Hematopoietic multipotent progenitor cell treated with erythropoietin and hydrocortisone succinate and interleukin-3 and kit ligand, for 17 days (in vitro differentiated cells): ENCODE measurements at places on chromosomes 7 and 10.

DNA sequence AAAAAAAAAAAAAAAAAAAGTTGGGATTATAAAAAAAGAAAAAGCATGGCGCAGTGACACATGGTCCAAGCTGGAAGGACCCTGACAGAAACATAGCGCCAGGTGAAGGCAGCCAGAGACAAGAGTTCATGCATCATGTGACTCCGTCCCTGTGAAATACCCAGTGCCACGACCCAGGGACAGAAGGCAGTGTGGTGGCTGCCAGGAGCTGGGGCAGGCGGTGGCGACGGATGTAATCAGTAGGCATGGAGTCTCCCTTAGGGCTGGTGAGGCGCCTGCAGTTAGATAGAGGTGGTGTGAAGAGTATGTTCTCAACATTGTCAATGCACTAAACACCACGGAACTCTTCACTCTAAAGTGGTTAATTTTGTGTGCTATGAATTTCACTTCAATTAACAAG, 43.9 kb downstream of the STK32C start:
- no peak for DNase-seq

- no peak for DNase-seq
Measured at GRCh38 chr7:112252691-112253090, 46.2 kb downstream of the ZNF277 start.

DNA sequence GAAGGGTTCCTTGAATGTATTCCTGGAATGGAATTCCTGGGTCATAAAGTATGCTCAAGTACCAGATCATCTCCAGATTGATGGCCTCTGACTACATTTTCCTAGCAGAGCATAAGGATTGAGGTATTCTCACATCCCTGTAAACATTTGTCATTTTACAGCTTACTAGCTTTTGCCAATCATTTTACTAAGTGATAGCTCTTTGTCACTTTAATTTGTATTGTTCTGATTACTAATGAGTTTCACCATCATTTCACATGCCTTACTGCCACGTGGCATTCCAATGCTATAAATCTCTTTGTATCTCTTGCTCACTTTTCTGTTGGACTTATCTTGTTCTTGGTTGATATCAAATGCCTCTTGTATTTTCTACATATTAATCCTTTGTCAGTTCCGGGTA, 68.6 kb upstream of the CACNB2 start:
- DNase-seq = no peak

DNA sequence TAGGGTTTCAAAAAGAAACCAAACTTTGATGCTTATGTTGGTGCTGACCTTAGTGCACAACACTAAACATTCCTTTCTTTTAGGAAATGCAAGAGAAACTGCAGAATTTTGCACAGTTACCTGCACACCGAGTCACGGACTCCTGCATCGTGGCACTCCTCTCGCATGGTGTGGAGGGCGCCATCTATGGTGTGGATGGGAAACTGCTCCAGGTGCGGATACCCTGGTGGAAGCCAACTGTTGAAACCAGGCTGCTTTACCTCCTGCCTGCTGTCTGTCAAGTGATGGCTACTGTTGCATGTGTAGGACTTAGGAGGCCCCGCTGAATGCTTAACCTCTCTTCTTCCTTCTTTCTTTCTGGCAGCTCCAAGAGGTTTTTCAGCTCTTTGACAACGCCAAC, 11.7 kb downstream of the CASP2 start:
- DNase-seq = peak; percentile 29

- DNase-seq = no peak
Measured at GRCh38 chr7:1193593-1194424, 33.8 kb upstream of the ZFAND2A start.

GRCh38 chr7:214410-215212, 22.2 kb downstream of the FAM20C start:
- no peak for DNase-seq

- DNase-seq = no peak
Measured at GRCh38 chr7:1121886-1122831, 34.2 kb downstream of the GPER1 start.

GRCh38 chr10:94023906-94024305, 30.2 kb downstream of the PLCE1 start:
- DNase-seq = no peak

GRCh38 chr10:86603256-86603655, 51.1 kb upstream of the OPN4 start:
- no peak for DNase-seq

DNA sequence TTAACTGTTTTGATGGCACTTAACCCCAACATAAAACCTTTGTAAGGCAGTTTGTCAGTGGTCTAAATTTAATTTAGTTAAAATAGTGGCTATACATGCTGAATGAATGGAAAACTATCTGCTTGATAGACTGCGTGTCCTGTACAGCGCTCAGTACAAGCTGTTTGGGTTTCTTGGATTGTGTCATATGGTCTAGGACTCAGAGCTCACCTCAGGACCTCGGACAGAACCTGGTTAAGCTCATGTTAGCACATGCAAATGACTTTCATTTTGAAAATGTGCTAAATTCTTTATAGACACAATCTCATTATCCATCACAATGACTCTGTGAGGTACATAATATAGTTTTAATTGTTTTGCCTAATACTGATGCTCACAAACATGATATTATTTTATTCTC, 55.7 kb upstream of the RELN start:
- no peak for DNase-seq

DNA sequence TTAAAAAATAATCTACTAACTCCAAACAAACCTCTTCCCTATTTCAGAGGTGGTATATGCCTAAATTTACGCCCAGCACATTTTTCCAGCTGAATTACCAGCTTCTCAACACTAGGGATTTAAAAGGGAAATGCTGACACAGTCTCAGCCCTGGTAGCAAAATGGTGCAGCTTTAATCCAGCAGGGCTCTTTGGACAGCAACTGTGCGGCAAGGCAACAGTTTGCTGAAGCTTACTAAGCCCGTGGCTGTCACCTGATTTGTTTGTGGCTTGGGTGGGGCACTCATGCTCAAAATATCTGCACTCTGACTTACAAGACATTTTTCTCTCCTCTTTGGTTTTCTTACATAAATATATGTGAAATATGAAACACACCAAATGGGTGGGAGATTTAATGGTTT, 206.7 kb downstream of the POU6F2 start:
- no peak for DNase-seq

GRCh38 chr7:84161398-84161797, 33.2 kb downstream of the SEMA3A start:
- DNase-seq = no peak

DNA sequence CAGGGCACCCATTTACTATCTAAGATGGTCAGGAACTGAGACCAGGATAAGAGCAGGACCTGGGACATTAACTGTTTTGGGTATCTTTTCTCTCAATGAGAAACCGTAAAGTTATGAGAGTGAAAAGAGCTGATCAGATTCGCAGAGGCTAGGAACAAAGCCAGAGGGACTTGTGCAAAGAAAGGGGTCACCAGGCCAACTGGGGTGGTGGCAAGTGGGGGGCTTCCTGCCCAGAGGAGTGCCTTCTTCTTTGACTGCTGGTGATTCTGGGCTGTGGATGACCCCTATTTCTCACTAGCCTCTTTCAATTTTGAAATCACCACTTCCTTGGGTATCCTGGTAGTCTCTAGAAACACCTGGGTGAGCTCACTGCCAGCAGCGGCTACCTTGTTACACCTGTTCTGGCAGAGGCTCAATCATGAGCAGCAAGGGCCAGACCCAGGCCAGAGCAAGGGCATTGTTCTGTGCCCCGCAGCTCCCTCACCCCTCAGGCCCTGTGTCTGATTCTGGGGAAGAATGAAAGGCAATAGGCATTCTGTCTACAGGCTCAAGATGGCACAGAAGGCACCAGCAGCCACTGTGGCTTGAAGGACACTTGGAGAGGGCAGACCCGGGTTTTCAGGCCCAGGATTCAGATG, 999 bp downstream of the SFTPD start:
- DNase-seq = no peak

- no peak for DNase-seq
Measured at GRCh38 chr7:86485827-86486226, 157.9 kb upstream of the GRM3 start.

- DNase-seq = peak; percentile 65
Measured at GRCh38 chr10:73653701-73654100, 2.1 kb downstream of the SYNPO2L start.

- DNase-seq = no peak
Measured at GRCh38 chr7:52325237-52325636, 710.2 kb upstream of the POM121L12 start.

GRCh38 chr7:95441042-95441823, 6.4 kb upstream of the PON2 start:
- no peak for DNase-seq

GRCh38 chr10:71812016-71812912, 38.8 kb downstream of the PSAP start:
- peak; percentile 76 for DNase-seq

- DNase-seq = no peak
Measured at GRCh38 chr10:8084799-8085198, 30.3 kb downstream of the GATA3 start.
